GM23338 (cell line): ENCODE measurements at places on chromosomes 5 and 9.

DNA sequence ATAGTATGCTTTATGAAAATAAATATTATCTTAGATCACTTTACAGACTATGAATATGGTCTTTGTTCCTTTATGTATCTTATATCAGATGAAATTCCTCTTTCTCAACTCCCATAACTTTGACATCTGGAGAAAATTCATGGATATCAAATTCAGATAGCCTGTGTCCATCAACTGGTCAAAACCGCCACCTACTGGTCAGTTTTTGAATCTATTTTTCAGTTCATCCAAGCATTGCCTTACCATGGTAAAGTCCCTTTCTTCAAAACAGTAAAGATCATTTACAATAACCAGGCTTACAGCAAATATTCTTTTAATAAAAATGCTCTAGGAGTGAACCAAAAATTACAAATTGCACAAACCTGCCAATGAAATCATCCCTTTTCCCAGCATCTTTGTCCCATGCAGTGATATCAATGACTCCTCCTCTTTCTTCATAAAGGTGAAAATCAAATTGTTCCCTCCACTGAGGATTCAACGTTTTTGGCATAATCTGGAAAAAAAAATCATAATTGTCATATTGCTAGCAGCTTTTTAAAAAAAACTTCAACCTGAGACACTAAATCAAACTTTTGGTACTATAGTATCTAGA, 290.5 kb downstream of the SLF1 start:
- DNase-seq = peak; percentile 68

GRCh38 chr9:134055981-134056461, 11.8 kb downstream of the BRD3 start:
- DNase-seq = no peak

GRCh38 chr5:8906303-8906967, 639.4 kb downstream of the SEMA5A start:
- no peak for DNase-seq

DNA sequence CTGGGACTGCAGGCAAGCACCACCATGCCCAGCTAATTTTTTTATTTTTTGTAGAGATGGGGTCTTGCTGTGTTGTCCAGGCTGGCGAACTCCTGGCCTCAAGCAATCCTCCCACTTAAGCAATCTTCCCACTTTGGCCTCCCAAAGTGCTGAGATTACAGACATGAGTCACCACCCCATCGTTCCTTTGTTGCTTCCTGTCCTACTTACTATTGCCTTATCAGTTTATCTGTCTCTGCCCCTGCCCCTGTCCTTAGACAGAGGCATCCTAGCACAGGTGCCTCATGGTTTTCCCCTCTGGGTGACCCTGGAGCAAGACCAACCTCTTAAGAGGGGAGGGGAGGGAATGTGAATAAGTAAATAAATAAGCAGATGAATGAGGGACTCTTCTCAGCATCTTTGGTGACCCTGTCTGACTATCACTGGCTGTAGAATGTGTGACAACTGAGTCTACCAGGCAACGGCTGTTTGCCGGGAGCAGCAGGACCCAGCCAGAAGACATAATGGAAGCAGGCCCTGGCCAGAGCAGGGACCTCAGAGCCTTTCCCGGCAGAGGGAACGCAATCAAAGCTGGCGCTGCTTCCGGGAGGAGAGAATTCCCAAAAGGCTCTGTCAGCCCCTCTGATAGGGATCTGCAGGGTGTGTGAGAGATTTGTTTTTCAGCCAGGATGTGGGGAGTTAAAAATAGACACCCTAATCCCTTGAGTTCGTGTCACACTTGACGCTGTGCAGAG, 43.8 kb upstream of the DAB2IP start:
- no peak for DNase-seq

DNA sequence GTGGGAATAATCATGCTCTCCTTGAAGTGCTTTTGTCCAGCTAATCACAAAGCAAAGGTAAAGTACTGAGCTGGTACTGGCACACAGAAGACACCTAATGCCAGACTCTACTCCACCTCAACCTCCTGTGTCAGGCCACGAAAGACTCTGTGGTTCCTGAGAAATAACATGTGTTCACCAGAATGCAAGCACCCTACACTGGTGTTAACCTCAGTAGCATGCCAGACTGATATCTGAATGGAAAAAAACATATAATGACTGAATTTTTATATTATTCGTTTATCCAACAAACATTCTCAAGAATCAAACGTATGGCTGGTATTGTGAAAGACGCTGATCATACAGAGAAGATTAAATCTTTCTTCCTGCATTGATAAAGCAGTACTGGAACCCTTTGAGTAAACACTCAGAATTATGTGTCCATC, 97.1 kb upstream of the IFNE start:
- DNase-seq = no peak

DNA sequence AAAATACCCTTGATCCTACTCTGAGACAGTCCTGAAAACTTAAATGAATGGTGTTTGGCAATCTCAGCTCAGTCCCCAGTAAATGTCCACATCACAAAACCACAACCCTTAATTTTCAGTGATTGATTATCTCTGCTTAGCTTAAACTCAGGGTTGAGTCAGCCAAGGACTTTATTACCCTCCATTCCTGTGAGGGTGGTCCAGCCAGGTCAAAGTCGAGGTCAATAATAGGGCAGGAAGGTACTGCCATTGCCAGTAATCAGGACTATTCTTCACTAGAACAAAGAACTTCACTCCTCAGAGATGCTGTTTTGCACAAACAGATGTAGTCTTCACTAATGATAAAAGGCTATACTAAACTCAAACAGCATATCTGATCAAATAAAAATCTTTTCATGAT, 499.4 kb downstream of the ISL1 start:
- peak; percentile 45 for DNase-seq

GRCh38 chr5:166618526-166618925, 1672.9 kb upstream of the WWC1 start:
- DNase-seq = peak; percentile 57

DNA sequence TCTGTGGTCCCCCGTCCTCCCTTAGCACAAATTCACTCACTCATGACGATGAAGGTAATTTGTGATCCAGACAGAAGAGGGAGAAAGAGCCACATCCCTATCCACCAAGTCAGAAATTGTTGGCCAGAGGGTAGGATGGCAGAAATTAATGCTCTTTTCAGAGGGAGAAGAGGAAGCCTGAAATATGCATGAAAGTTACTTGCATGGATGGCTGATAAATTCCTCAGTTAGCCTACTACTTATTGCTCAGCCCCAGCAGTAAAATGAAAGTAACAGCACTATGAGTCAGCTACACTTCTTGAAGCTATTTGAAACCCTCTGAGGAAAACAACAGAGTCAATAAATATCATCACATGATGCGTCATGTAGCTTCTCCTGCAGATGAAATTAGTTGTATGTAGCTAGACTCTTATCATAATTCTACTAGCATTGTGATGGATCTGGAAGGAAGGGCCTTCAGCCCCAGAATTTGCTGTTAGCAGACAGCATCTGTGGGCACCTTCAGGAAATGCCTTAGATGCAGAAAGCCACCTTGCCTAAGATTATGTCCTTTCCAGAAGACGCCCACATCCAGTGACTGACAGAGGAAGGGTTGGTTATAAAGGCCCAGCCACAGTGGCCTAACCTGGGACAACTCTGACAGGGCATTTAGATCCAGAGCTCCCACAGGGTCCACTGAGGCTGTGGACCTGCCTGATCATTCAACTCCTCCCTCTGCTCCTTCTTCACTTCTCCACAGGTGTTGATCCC, 81.2 kb upstream of the CCDC112 start:
- DNase-seq = no peak

DNA sequence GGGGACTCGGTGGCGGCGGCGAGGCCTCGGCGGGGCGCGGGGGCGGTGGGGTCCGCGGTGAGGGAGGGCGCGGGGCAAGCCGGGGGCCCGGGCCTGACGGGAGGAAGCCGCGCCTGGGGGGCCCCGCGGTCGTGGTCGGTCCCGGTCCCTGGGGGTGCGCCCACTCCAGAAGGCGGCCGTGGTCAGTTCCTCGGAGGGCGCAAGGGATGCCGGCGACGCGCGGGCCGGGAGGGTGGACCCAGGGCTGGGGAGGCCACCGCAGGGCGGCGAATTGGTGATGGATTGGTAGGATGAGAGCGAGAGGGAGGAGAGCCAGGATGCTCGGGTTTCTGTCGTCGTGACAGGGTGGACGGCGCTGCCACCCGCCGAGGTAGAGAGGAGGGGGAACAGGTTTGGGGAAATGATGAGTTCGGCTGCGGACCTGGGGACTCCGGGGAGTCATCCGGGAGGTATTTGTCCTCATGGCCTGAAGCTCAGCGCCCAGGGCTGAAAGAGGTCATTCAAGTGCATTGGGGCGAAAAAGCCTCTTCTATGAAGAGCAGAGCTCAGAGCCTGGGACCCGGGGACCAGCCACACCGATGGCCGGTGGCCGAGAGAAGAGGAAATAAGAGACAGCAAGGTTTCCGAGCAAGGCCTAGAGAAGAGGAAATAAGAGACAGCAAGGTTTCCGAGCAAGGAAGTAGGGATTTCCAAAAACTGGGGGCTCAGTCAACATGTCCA, 557 bp downstream of the GNG10 start:
- peak; percentile 75 for DNase-seq

GRCh38 chr5:14879937-14880589, 8.5 kb upstream of the ANKH start:
- DNase-seq = no peak

DNA sequence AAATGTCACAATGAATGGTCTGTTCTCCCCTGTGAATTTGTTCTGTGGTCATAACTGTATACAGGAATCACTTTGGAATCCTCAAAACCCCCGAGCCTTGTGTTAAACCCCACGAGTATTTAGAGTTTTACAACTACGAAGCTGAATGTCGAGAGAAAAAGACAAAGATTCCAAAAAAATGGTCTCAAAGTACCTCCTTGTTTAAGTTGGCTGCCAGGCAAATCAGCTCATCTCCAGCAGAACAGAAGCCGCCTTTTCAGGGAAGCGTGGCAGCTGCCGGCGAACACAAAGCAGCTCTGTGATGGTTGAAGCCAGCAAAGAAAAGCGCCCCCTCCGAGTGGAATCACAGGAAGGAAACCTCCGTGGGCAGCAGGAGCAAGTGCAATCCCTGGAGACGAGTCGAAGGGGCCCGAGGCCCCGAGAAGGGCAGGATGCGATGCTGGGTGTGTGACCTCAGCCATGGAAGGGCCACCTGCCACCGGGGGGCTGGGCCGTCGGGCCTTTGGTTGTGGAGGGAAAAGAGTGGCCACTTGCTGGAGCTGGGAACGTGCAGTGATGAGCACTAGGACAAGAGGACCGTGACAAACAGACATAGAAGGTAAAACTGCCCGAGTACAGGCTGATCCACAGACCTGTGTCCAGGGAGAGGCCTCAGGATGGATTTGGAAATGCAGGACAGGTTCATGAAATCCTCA, 706.4 kb downstream of the SEMA5A start:
- DNase-seq = no peak

DNA sequence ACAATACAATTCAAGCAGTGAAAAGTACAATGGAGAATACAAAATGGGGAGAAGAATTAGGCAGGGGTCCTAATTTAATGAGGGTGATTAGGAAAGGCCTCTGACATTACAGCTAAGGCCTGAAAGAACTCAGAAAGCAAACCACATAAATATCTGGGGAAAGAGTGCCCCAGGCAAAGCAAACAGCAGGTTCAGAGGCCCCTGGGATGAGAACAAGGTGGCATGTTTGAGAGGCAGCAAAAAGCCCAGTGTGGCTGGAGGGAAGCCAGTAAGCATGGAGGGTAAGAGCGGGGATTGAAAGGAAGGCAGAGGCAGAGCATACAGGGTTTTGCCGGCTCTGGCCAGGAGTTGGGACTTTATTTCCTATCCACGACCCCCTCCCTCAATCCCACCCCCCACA, 33.4 kb upstream of the VDAC1 start:
- DNase-seq = no peak

GRCh38 chr9:127867356-127868277, 9.9 kb downstream of the AK1 start:
- DNase-seq = peak; percentile 59

DNA sequence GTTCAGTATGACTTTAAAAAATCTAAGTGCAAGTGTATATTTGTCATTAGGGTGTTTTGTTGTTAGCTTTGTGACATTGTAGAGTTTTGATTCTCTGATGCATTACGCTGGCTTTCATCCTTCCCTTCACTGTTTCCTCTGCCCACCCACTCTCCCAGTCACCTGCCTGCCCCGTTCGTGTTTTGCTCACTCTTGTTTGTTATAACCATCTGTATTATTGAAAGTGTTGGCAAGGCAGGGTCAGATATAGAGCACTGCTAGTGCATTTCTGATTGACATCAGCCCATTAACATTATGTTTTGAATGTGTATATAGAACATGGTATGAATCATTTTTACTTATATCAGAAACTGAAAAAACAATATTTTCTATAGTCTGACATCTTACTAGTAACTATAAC, 27.3 kb downstream of the SCGB3A1 start:
- DNase-seq = no peak

DNA sequence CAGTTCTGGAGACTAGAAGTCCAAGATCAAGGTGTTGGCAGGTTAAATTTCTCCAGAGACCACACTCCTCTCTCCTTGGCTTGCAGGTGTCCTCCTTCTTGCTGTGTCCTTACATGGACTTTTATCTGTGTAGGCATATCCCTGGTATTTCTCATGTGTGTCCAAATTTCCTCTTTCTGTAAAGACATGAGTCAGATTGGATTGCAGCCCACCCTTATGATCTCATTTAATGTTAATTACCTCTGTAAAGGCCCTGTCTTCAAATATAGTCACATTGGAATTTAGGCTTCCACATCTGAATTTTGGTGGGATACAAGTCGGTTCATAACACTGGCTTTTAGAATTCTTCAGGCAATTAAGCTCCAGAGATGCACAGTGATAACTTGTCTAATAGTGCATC, 322.2 kb upstream of the GRIA1 start:
- DNase-seq = no peak

GRCh38 chr9:72949244-72949582, 3.6 kb downstream of the ALDH1A1 start:
- DNase-seq = no peak

DNA sequence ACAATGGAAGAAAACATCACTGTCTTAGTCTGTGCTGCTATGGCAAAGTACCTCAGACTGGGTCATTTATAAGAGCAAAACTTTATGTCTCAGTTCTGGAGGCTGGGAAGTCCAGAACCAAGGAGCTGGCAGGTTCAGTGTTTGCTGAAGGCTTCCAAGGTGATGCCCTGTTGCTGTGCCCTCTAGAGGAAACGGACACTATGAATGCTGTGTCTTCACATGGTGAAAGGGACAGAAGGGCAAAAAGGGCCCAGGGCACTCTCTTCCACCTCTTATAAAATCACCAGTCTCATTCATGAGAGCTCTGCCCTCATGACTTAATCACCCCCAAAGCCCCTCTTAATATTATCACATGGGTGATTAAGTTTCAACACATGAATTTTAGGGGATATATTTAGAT, 143.5 kb downstream of the FANCC start:
- DNase-seq = no peak

- no peak for DNase-seq
Measured at GRCh38 chr5:80697100-80697499, 42.3 kb upstream of the DHFR start.

GRCh38 chr9:29319736-29320513, 1746.6 kb upstream of the C9orf72 start:
- no peak for DNase-seq

- peak; percentile 60 for DNase-seq
Measured at GRCh38 chr5:114185274-114185673, 176.6 kb upstream of the KCNN2 start.

GRCh38 chr5:73986729-73987128, 360.7 kb downstream of the ARHGEF28 start:
- DNase-seq = no peak
